NCI-H460 (cell line): ENCODE measurements at places on chromosomes 4 and X. TPM values are rescaled to one million over a fixed set of nuclear protein-coding genes. Genes with fewer than 3 reads are reported as not detected.

PSAPL1 gene
- not detected in 2 replicates for total RNA-seq

PJA1 gene
- total RNA-seq: 15.8 and 17.3 TPM in 2 replicates

SSR4 gene
- 387 and 464 TPM in 2 replicates for total RNA-seq

GRCh38 chr4:145278341-145279121 is 98.1 kb upstream of the OTUD4 start:
- DNase-seq: no peak

BEX1 gene
- total RNA-seq: not detected in 2 replicates

NDNF gene
- 0.35 and 0.79 TPM in 2 replicates for total RNA-seq

WDFY3 gene
- 25.7 and 31.8 TPM in 2 replicates for total RNA-seq

GRCh38 chr4:144507311-144508101 is 138.4 kb upstream of the HHIP start:
- no peak for DNase-seq

DNA sequence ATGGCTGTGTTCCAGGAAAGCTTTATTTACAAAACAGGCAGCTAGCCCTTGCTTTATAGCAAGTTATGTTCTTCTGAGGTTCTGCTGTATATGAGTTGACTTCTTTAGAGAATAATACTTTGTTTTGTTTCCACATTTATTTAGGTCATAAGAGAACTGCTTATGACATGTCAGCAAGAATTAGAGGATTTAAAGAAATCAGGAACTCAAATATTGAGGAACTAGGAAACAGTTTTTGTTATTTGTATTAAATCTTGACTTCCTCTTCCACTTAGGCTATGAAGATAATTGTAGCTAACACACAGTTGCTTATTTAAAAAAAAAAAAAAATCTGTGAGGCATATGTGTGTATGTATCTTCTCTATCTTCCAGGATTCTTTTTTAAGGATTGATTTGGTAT is 14.3 kb downstream of the ZRSR2 start:
- no peak for DNase-seq

ANXA3 gene
- total RNA-seq: 114 and 117 TPM in 2 replicates

XAGE1A gene
- 0.25 TPM in 1 of 2 replicates, not detected in the other for total RNA-seq

GRCh38 chrX:13659063-13659462 is 6.1 kb downstream of the TCEANC start:
- no peak for DNase-seq

DNA sequence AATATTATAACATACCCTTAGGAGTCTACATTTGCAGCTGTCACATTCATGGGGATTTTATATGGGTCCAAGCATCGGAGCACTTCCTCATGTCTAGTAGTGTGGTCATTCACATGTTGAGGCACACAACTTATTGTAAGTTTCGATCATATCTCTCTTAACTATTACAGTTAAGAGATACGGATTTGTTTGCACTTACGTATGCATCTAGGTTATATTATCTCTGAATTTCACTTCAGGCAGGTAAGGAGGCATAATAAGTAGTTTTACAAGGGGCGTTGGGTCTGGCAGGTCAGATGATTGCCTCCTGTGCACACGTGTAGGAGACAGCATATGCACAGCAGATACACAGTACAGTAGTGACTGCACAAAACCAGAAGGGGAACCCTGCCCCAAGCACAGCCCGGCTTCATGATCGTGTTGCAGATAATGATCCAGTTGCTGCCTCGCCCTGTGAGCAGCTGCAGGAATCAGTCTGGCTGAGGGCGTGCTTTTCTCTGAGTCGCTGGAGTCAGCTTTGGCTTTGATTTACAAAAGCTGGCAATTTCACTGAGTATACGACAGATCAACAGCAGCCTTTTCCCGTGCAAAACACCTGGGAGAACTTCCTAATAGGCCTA is 302.9 kb upstream of the GATB start:
- no peak for DNase-seq

DNA sequence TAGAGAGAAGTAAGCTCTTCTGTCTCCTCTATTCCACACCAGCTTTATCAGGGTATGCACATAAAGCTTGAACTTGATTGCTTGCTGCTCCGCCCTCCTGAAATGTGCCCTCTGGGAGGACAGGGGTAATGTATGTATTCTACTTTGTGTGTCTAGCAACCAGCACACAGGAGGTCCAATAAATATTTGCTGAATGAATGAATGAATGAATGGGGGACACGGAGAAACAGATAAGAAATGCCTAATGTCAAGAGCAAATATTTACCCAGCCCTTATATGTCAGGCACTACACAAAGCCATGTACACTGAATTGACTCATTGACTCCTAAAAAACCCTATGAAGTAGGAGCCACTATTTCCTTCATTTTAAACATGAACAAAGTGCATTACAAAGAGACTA is 2.3 kb upstream of the MSL3 start:
- DNase-seq: no peak

DNA sequence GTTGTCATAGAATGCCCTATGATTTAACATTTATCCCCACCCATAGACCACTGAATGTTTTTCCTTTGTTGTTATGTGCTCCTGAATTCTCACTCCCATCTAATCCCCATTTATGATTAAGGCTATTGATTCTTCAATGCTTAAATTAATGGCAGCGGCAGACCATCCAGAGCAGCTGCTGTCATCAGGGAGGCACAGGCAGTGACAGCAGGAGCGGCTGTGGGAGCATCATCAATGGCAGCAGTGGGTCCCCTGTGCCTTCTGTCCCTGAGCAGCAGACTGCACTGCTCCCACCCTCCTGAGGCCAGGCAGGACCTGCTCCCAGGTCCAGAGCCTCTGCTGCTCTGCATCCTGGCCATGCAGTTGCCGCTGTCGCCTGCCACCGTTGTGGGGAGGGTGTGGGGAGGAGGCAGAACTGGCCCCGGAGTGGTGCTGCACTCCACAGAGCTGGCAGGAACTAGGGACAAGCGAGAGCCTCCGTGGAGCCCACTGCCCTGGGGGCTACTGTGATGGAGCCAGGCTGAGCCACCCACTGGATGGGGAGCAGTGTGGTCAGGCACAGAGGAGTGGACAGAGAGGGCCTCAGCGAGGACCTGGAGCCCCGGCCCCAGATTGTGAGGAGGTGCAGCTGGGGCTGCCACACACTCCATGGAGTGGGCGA is 29.0 kb downstream of the NAA11 start:
- no peak for DNase-seq

SPP1 gene
- total RNA-seq: 1,528 and 1,619 TPM in 2 replicates

TRIM61 gene
- total RNA-seq: not detected in 2 replicates

- DNase-seq: no peak
Observed at GRCh38 chrX:52556741-52557140, 39.9 kb upstream of the XAGE1B start.

- peak; percentile 25 for DNase-seq
Observed at GRCh38 chr4:100257567-100257966, 67.3 kb upstream of the DDIT4L start.

- no peak for DNase-seq
Observed at GRCh38 chr4:113303315-113303714, 253.9 kb downstream of the ANK2 start.
